Bronchial epithelial cell (primary cell): ENCODE measurements at places on chromosomes 7 and 10. TPM values are rescaled to one million over a fixed set of nuclear protein-coding genes. Genes with fewer than 3 reads are reported as not detected.

The GIMAP1 gene
- total RNA-seq, result not detected in 2 replicates

GRCh38 chr7:125661006-125661405 is 731.4 kb upstream of the POT1 start:
- peak; percentile 41 for DNase-seq

GRCh38 chr7:22358820-22359697 is 2.1 kb upstream of the RAPGEF5 start:
- DNase-seq, result no peak

DNA sequence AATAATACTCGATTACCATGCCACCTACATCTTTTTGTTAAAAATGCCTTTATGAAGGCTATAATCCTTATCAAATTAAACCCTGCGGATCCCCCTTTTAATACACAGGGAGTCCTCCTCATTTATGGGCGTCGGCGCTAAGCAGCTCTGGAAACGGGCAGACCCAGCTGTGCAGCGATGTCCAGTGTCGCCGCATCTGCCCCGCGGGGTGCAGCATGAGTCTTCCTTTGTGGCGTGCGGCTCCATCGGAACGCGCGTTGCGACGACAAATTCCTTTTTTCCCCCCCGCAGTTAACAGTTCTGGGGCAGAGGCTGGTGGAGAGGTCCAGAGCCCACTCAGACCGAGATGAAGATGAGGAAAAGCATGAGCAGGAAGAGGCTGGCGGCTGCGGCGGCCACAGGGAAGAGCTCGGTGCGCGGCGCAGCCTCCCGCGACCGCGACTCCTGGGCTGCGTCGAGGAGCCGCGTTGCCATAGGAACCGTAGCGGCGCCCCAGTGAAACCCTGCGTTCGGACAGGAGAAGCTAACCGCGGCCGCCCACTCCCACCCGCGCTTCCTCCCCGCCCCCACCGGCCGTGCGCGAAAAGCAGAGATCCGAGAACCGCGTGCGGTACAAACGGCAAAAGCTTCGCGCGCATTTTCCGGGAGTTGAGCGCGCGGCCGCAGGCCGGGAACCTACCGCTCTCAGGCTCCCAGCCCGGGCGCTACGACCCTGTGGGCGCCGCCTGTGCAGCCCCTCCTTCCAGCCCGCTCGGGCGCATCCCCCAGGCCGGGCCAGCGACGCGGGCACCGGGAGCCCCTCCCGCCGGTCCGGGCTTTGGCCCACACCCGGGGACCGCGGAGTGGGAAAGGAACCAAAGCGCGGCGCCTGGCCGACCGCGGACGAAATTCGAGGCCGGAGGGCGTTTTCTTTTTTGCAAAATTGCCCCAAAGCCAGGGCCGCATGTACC is 130.6 kb downstream of the SPAG6 start:
- no peak for DNase-seq

DNA sequence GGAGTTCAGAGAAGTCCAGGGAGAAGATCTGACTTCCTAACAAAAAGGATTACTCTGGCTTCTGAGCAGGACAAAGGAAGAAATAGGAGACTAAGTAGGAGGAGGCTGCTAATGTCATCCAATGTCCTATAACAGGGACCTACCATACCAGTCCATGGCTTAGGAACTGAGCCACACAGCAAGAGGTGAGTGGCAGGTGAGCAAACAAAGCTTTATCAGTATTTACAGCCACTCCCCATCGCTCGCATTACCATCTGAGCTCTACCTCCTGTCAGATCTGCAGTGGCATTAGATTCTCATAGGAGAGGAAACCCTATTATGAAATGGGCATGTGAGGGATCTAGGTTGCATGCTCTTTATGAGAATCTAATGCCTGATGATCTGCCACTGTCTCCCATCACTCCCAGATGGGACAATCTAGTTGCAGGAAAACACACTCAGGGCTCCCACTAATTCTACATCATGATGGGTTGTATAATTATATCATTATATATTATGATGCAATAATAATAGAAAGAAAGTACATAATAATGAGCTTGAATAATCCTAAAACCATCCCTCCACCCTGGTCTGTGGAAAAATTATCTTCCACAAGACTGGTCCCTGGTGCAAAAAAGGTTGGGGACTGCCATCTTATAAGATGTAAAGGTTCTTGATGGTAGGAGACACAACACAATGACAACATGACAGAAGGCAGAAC is 487.4 kb downstream of the PLXDC2 start:
- no peak for DNase-seq

GRCh38 chr10:86139066-86139657 is 227.4 kb downstream of the GRID1 start:
- DNase-seq, result no peak
